G401 (cell line): ENCODE measurements at places on chromosomes 6 and 20.

- DNase-seq = no peak
Measured at GRCh38 chr6:11364971-11365397, 132.5 kb upstream of the NEDD9 start.

DNA sequence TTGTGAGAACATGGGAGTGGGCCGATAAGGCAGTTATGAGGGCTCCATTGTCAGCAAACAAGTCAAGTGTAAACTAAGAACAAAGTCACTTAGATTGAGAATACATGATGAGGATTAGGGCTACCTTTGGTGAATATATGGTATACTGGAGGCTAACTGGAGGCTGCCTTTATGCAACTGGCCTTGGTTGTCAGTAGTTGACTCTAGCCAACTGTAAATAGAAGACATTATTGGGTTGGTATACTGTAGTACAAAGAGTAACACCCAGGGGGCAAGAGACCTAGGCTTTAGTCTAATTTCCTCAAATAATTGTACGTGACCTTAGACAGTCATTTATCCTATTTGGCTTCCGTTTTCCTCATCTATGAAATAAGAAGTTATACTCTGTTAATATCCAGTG lies 235.2 kb downstream of the ARID1B start:
- no peak for DNase-seq

DNA sequence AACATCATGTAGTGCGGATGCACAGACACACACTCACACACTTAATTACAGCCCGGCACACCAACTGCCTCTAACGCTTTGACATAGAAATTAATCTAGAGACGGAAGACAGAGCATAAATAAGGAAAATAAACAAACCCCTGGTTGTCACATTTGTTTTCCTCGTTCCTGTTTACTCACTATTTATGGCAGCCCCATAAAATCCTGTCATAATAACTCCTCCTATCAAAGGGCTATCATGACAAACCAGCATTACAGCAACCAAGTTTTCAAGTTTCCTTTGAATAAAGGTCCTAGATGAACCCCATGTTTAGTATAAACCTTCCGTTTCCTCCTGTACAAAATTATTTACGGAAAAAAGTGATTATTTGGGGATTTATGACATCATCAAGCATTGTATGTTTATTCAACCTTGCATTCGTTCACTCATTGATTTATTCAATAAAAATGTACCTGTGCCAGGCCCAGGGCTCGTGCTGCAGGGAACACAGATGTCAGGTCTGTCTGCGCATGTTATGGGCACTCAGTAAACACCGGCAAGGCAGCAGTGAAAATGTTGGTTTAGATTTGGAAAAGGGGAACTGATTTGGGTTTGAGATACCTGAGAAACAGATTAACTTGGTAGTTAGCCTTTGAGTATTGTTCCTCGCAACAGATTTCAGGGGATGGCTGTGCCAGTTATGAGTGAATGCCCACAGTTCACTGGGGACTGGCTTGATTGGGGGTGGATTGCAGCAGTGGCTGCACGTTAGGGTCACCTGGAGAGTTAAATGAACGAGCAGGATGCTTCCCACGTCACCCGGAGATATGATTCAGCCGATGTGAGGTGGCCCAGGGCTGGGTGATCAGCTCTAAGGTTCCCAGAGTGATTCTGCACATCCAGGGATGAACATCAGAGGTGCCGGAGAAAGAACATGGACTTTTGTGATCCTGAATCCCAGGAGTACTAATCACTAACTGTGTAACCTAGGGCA lies 295.3 kb upstream of the FOXQ1 start:
- DNase-seq = no peak

- no peak for DNase-seq
Measured at GRCh38 chr20:61234224-61234890, 17.7 kb upstream of the CDH4 start.

- no peak for DNase-seq
Measured at GRCh38 chr6:145022199-145022796, 713.0 kb downstream of the EPM2A start.

GRCh38 chr6:45507186-45507585 lies 129.5 kb upstream of the SUPT3H start:
- no peak for DNase-seq

DNA sequence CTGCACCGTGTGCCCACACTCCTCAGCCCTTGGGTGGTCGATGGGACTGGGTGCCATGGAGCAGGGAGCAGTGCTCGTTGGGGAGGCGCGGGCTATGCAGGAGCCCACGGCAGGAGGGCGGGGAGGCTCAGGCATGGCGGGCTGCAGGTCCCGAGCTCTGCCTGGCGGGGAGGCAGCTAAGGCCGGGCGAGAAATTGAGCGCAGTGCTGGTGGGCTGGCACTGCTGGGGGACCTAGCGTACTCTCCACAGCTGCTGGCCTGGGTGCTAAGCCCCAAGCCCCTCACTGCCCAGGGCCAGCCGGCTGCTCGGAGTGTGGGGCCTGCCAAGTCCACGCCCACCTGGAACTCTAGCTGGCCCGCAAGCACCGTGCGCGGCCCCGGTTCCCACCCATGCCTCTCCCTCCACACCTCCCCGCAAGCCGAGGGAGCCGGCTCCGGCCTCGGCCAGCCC lies 55.9 kb upstream of the ECI2 start:
- DNase-seq = no peak

DNA sequence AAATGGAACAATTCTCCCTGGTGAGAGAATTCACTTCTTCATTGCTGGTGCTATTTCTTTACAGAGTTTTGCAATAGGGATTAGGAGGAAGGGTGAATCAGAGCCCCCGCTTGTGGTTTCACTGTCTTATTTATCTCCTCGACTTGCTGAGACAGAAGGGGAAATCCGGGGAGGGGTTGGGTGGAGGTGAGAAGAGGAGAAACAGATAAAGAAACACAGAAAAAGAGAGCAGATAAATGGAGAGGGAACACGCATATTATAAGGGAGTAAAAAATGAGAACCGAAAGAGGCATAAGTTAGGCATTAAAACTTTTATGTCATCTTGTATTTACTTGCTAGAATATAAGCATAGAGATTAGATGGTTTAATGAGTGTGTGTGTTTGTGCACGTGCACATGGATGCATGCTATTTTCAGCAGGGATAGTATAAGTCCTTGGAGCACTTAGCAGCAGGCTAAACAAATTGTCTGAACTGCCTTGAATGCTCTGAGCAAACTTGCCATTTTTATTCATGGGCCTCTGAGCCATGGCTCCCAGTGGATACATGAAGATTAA lies 105.0 kb downstream of the OLIG3 start:
- no peak for DNase-seq

- DNase-seq = no peak
Measured at GRCh38 chr6:75412969-75413662, 80.5 kb downstream of the FILIP1 start.

DNA sequence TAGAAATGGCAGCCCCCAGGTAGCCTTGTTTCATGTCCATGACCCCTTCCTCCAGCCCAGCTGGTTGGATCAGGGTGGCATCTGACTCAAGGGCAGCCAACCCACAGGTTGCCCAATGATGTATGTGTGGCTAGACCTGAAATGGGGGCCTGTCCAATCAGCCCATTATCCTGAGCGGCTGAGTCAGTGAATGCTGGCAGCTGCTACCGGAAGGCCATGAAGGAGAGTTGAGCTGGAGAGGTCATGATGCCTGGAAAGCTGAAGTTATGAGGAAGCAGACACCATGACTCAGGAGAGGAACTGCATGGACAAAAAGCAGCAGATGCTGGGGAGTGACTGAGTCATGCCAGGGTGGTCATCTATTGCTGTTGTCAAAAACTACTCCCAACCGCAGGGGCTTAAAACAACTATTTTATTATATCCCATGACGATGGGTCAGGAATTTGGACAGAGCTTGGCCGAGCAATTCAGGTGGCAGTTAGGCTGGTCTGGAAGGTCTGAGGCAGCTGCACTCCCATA lies 67.3 kb downstream of the MDGA1 start:
- peak; percentile 7 for DNase-seq

- no peak for DNase-seq
Measured at GRCh38 chr20:33507461-33507860, 17.6 kb downstream of the CBFA2T2 start.

DNA sequence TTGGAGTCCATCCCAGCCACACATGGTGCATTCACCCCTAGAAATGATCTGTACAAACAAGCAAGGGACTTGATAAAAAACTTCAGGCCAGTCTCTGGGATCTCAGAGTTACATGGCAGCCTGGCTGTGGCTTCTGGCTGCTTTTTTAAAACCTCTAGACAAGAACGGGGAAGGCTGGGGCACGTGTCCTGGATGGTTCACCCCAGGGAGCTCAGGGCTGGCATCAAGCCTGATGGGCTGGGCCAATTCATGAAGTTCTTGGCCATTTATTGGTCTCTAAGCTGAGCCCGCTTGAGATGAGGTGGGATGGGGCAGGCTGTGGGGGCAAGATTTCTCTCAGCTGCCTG lies 10.4 kb upstream of the ZFAND3 start:
- DNase-seq = peak; percentile 66

DNA sequence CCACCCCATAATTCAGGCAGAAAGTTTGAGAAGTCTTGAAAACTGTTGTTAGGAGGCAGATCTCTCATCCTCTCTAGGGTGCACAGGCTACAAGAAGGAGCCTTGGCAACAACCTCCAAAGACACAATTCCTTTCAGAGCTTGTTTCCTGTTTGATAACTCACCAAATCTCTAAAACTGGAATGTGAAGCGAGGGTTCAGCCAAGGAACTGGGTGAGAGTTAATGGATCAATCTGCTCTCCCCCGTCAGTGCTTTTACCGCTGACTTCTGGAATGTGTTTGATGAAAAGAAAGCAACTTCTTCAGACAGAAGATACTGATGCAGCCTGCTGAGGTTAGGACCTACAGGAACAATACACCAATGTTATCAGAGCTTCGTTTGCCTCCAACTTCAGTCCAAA lies 171.8 kb upstream of the BMP2 start:
- DNase-seq = no peak

DNA sequence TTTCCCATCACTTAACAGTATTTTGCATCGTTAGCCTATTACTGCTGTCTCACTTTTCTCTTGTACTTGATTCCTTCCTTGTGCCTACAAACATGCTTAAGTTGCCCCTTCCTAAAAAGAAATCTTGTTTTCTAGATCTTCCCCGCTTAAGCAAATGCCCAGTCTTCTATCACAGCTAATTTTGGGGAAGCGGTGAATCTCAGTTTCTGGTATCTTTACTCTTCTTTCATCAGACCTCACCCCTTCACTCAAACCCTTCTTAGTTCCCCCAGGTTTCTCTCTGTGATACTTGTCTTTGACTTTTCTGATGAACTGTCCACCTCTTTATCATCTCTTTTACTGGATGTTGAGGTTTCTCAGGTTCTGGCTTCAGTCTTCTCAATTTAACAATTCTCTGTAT lies 14.2 kb downstream of the VAPB start:
- DNase-seq = no peak

DNA sequence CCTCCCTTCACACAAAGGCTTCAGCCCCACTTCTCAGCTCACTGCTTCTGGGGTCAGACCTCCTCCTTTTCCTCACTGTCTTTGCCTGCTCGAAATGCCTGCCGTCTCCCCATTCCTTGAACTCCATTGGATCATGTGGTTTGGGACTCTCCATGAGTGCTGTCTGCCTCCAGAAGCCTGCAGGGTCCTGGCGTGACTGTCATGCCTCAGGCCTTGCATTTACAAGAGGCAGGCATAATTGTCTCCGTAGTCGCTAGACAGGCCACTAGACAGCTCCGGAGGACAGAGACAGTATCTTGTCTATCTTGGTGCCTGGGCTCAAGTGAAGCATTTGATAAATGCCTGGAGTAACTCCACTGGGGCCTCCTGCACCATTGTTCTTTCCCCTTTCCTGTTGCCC lies 15.3 kb downstream of the PNLDC1 start:
- no peak for DNase-seq

DNA sequence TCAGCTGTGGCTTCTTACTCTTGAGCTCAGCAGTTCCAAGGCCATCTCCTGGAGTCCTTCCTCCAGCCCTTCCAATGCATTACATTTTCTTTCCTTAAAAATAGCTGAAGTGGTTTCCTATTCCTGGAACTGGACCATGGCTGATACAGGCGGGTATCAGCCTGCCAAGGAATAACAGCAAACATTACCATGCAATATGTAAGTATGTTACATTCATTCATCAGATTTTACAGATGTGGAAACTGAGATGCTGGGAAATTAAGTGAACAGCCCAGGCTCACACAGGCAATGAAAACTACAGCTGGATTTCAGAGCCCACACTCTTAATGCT lies 100.4 kb downstream of the NRN1 start:
- DNase-seq = no peak

GRCh38 chr20:64196309-64196708 lies 32.1 kb downstream of the MYT1 start:
- DNase-seq = no peak

GRCh38 chr6:168626046-168626602 lies 185.1 kb downstream of the SMOC2 start:
- DNase-seq = no peak

GRCh38 chr6:37237789-37238188 lies 19.8 kb upstream of the TBC1D22B start:
- no peak for DNase-seq

- DNase-seq = no peak
Measured at GRCh38 chr6:169935348-169935718, 183.9 kb downstream of the ERMARD start.

GRCh38 chr6:149933036-149933435 lies 8.8 kb upstream of the ULBP2 start:
- no peak for DNase-seq

DNA sequence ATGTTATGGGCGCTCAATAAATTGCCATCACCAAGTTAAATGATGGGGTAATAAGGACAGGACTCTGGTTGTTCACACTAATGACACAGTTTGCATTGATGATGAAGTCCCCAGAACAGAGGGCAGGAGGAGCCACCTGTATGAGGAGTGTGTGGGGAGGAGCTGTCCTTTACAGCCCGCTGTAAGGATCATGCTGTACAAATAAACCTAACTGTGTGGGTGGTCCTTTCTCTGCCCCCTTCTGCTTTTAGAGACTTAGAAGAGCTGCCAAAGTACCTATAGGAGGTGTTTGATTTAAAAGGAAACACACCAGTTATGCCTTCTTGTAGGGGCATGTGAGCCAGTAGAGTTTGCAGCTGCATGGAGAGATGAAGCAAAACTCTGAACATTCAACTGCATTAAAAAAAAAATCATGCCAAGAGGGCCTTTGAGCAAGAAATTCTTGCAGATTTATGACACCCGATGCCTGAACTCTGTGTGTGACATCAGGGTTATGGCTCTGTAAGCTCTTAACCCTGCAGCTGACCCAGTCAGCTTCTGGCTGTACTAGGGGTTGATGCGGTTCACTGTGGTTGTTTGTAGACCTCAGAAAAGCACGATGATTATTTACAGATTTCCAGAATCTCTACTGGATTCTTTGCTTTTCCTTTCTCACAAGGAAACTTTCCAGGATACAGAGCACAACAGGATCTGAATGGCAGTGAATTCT lies 67.4 kb downstream of the UST start:
- DNase-seq = no peak

GRCh38 chr6:26536571-26537159 lies 1.5 kb upstream of the HMGN4 start:
- peak; percentile 78 for DNase-seq

GRCh38 chr6:150800674-150801314 lies 64.7 kb upstream of the MTHFD1L start:
- DNase-seq = no peak

DNA sequence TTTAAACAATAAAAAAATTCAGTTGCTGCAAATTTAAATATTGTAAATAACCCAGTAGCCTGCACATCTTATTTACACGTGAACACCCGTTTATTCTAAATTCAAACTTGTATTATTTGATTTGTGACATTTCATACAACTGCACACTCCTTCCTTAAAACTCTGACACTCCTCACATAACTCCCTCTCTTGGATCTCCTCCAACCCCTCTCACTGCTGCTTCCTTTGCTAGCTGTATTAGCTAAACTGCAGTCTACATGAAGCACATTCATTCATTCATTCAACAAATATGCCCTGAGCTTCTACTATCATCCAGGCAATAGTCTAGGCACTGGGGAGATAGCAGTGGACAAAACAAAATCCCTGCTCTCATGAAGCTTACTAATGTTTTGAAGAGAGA lies 47.0 kb downstream of the FBXL4 start:
- DNase-seq = no peak
